ENCODE measurements at places on chromosomes 3 and 15. TPM values are rescaled to one million over a fixed set of nuclear protein-coding genes. Genes with fewer than 3 reads are reported as not detected.

The CPLX3 gene
- total RNA-seq, result 1.5 TPM

The COL6A5 gene
- not detected for total RNA-seq

The ALDH1L1 gene
- not detected for total RNA-seq

The TUSC7 gene
- not detected for total RNA-seq

The IGF1R gene
- total RNA-seq, result 29.1 TPM

The VIPR1 gene
- total RNA-seq, result not detected

The CYP1A1 gene
- total RNA-seq, result 0.29 TPM

The PLS1 gene
- total RNA-seq, result 7.2 TPM

Data from OCI-LY7 (cell line).